ENCODE measurements at places on chromosomes 13 and 19. TPM values are rescaled to one million over a fixed set of nuclear protein-coding genes. Genes with fewer than 3 reads are reported as not detected.

Gene ADGRE2
- total RNA-seq: 1.3 TPM

Gene SBSN
- total RNA-seq: 0.14 TPM

Gene CCL25
- not detected for total RNA-seq

Gene ZIC5
- not detected for total RNA-seq

Gene KCNJ14
- 0.29 TPM for total RNA-seq

Gene ALOX5AP
- 3.3 TPM for total RNA-seq

Gene PDE4C
- total RNA-seq: 0.29 TPM

Gene CEACAM16
- total RNA-seq: not detected

Gene SLC25A41
- total RNA-seq: not detected

Gene NECTIN2
- total RNA-seq: 127 TPM

Gene ZNF579
- 9.0 TPM for total RNA-seq

Gene BRSK1
- 1.7 TPM for total RNA-seq

Gene LILRA1
- not detected for total RNA-seq

Gene RNF17
- 0.88 TPM for total RNA-seq

Gene ZNF226
- 13.8 TPM for total RNA-seq

Gene MUC16
- total RNA-seq: not detected

Gene PCDH17
- total RNA-seq: not detected
